NCI-H2107 (cell line): ENCODE measurements at places on chromosomes 4 and X.

GRCh38 chr4:53355930-53356521 lies 9.8 kb downstream of the SCFD2 start:
- DNase-seq, result no peak

DNA sequence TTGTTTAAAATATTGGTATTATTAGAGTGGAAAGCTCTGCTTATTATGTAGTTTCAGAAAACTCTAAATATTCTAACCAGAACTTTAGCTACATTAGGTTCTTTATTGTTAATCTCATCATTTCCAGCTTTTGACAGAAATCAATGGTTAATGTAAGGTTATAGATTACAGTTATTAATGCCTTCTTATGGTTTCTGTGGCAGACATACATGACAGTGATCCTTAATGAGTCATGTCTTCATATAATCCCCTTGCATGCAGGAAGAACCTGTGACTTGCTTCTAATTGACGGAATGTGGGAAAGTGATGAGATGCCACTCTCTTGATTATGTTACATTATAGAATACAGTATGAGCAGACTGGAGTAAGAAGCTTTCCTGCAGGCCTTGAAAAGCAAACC lies 23.5 kb downstream of the KLHL8 start:
- DNase-seq, result no peak

- DNase-seq, result no peak
Observed at GRCh38 chr4:138595731-138596460, 353.7 kb upstream of the SLC7A11 start.

- DNase-seq, result no peak
Observed at GRCh38 chr4:132493476-132493875, 655.6 kb upstream of the PCDH10 start.

DNA sequence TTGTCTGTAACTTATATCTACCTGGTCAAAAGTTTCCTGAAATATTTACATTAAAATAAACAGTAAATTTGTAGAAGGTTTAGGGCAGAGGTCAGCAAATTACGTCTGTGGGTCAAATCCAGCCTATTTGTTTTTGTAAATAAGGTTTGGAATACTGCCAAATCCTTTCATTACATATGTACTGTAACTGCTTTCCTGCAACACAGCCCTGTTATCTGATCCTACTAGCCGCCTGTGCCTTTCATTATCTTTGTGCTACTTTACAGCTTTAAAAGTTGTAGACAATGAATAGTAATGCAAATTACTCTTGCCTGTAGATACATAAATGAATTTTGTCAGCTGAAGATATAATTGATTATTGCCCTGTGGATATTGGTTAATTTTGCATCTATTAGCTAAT lies 369.6 kb upstream of the SLC7A11 start:
- DNase-seq, result peak; percentile 13

DNA sequence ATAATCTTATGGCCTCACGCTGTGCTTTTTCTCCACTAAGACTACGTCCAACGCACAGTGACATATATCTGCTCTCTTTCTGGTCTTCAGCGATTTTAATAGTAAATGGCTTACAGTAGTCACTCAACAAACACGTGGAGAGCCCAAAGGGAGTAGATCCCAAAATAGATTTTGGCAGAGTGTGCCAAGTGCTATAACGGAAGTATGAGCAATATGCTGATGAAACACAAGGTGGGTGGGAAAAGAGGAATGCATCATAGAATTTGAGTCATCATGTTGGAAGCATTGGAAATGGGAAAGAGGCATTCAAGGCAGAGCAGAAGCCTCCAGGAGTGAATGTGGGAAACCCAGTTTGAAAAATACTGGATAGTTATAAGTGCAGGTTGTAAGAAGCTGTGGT lies 129.1 kb upstream of the LDB2 start:
- DNase-seq, result no peak

DNA sequence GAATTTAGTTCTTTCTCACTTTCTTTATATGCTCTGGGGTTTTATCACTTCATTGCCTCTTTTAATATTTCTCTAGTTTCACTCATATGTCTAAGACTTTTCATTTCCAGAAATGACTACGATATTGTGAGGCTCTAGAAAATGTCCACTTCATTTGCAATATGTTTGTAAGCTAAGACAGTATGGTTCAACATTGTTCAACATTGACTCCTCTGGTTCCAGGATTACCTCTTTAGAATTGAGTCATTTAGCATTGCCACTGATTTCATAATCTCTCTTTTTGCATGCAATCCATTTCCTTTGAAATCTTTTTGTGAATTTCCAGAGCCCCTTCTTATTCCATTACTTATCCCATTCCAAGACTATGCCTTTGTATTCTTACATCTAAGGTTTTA lies 32.3 kb downstream of the BBS12 start:
- DNase-seq, result no peak

DNA sequence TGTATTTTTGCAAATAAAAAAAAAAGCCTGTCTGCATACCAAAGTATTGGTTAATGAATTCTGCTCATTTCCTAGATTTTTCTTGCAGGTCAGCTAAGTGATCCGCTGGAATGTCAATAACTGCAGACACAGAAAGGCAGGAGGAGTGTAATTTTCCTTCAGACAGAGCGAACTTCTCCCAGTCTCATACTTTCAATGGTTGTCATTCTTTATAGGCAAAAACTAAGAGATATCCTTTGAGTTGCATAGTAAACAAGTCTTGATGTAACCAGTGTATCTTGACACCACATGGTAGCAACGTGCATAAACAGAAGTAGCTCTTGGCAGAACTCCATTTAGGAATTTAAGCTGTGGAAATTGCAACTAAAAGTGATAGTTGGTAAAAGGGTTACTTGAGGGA lies 8.2 kb downstream of the CAPN6 start:
- DNase-seq, result no peak

DNA sequence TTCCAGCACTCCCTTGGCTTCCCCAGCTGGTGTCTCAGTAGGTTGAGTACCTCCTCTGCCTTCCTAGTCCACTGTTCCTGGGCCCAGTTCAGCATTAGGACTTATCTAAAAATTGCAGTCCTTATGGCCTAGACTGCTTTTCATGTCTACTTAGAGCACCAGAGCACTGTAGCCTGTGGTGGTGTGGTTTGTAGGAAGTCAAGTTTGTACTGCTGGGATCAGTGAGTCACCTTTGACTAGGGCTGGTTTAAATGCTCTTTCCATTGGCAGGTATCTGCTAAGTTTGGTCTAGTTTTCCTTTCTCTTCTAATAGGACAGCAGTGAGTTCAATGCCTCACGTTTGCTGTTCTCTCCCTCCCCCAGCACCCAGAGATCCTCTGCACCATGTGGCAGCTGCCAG lies 233.6 kb upstream of the WDFY3 start:
- DNase-seq, result no peak

DNA sequence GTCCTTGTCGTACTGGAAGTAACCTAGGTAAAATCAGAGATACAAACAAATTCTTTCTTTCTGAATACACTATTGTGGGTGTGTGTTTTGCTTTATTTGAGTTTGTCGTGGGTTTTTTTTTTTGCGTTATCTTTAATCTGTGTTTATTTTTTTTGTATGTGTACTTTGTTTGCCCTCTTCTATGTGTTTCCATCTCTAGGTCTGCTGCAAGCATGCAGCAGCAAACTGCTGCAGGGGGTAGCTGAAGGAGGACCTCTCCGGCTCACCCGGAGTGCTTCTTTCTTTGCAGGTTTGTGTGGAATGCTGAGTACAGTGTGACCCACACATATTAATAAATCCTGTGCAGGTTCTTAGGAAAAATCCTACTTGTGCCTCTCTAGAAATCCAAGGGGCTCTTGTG lies 64.8 kb downstream of the FNIP2 start:
- no peak for DNase-seq

GRCh38 chr4:127370604-127371003 lies 262.2 kb upstream of the INTU start:
- no peak for DNase-seq

GRCh38 chr4:170990989-170991589 lies 822.1 kb upstream of the GALNTL6 start:
- DNase-seq, result no peak

GRCh38 chr4:39655211-39655610 lies 16.5 kb upstream of the SMIM14 start:
- no peak for DNase-seq

DNA sequence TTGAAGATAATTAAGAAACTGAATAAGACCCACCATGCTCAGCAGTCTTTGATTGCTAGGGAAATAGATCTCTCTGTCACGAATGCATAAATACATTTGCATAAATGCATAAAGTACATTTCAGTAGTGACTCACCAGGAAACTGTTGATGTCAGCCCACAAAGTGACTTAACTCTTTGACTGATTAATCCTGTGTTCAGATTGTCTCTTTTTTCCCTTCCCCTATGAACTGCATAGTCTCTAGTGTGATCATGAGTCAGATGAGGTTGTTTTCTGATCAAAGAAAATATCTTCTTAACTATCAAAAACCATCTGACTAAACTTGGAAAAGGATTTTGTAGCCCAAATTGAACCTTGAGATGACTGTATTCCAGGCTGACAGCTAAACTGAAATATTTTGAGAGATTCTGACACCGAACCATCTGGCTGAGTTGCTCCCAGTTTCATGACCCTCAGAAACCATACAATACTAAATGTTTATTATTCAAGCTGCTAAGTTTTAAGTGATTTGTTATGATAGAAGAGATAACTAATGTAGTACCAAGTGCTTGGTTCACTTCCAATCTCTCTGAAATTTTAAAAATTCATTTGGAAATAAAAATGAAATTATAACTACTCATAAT lies 1381.5 kb upstream of the AGA start:
- DNase-seq, result no peak

- no peak for DNase-seq
Observed at GRCh38 chr4:83112231-83112630, 2.3 kb downstream of the PLAC8 start.

DNA sequence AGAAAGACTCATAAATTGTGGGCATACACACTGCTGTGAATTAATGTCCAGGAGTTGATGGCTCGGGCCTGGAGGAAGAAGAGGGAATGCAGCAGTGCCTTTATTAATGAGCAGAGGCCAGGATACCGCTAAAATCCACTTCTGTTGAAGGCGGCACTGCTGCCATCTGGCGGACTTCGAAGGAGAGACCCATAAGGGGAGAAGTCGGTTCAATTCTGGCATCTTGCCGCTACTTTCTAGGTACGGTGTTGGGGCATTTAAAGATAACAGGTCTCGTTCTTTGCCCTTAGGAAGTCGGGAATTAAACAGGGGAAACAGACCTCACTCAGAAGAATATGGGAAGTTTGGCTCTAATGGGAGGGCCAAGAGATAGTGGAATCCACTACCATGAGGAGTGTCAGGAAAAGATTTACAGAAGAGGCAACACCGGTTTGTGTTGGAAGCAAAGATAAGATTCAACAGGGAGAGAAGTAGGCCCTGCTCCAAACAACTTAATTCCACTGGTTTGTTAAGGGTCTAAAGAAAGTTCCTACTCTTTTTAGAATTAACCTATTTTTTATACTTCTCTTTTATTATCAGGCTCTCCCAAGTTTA lies 133.6 kb upstream of the GIMD1 start:
- DNase-seq, result peak; percentile 0

- DNase-seq, result no peak
Observed at GRCh38 chr4:101699441-101700124, 90.9 kb upstream of the BANK1 start.

GRCh38 chrX:19177721-19178120 lies 55.5 kb upstream of the ADGRG2 start:
- DNase-seq, result no peak

GRCh38 chr4:20288846-20289512 lies 37.3 kb downstream of the SLIT2 start:
- no peak for DNase-seq

DNA sequence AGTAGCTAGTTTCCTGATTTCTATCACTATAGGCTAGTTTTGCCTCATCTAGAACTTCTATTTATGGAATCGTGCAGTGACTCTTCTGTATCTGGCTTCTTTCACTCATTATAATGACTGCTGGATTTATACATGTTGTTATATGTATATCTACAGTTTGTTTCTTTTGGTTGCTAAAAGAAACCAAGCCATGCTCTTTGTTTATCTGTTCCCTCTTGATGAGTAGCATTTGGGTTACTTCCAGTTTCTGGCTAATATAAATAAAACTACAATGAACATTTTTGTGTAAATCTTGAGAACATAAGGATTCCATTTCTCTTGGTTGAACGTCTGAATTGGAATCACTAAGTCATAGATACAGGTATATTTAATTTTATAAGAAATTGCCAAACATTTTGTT lies 73.9 kb downstream of the ARHGAP24 start:
- DNase-seq, result no peak

GRCh38 chr4:91207535-91207934 lies 1080.3 kb downstream of the CCSER1 start:
- DNase-seq, result no peak

DNA sequence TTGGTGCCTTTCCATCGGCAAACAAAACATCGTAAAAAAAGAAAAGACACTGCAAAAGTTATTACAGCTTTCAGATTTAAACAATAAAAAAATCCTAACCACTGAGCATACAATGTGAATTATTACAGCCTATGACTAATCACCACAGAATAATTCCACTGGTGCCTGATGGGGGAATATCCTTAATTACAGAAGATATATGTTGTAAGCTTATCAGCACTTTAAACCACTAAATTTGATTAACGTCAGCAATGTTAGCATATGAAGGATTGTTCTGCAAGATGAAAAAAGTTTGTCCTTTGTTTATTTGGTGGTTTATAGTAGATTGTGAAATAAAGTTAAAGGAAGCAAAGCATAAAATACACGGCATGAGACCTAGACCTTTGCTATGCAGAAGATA lies 210.2 kb upstream of the ADAMTS3 start:
- no peak for DNase-seq

DNA sequence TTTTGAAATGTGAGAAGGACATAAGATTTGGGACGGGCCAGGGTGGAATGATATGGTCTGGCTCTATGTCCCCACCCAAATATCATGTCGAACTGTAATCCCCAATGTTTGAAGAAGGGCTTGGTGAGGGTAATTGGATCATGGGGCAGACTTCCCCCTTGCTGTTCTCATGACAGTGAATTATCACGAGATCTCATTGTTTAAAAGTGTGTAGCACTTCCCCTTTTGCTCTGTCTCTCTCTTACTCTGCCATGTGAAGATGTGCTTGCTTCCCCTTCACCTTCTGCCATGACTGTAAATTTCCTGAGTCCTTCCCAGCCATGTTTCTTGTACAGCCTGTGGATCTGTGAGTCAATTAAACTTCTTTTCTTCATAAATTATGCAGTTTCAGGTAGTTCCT lies 17.5 kb downstream of the MTMR8 start:
- no peak for DNase-seq

DNA sequence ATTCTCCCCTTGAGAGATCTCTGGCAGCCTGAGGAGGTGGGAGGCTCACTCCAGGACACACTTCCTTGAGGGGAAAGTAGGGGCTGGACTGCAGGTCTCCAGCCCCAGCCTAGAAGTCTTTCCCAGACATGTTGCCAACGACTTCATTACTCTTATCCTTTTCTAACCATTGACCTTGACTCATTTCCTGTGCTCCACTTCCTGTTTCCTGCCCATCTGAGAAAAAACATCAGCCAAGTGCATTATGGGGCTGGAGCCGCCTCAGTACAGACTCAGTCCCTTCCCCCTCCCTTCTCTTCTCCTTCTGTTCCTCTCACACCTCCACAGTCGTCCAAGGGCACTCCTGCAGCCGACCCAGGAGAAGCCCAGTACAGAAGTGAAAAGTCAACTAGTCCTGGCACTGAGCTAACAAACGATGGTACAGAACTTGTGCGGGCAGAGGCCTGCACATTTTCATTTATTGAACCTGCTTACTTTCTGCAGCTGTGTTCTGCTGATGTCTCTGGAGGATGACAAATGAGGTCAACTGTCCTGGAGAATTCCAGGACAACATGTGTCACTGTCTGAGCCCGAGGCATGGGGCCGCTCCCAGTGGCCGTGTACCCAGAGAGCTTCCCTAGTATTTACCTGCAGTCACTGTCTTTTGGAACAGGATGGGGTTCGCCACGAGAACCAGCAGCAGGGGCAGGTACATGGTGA lies 20.1 kb downstream of the GPR143 start:
- DNase-seq, result no peak

- DNase-seq, result no peak
Observed at GRCh38 chrX:138057883-138058282, 492.0 kb downstream of the ZIC3 start.
